Activated T-helper 1 cell treated with anti-CD3 and anti-CD28 coated beads, Interleukin-12 subunit alpha, Interleukin-12 subunit beta, Interleukin-2, Interleukin-4 antibody, amounts not matched to agents 30 ng/mL and 10 ng/mL and 1 ng/mL, durations not matched to agents 14 hours and 24 hours and 36 hours (primary cell): ENCODE measurements at places on chromosomes 11 and 22.

DNA sequence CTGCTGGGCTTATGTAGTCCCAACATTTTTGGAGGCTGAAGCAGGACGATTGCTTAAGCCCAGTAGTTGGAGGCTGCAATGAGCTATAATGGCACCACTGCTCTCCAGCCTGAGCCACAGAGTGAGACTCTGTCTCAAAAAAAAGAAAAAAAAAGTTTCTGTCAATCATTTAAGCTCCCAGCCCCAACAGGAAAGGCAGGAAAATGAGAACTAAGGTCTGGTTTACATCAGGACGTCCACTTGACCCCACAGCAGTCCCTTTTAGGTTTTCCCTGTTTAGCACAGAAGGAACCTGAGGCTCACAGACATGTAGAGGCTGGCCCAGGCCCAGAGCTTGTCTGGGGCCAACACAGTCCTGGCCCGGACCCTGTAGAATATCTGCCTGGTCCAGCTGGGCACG, 9.2 kb upstream of the TTLL1 start:
- no peak for DNase-seq

DNA sequence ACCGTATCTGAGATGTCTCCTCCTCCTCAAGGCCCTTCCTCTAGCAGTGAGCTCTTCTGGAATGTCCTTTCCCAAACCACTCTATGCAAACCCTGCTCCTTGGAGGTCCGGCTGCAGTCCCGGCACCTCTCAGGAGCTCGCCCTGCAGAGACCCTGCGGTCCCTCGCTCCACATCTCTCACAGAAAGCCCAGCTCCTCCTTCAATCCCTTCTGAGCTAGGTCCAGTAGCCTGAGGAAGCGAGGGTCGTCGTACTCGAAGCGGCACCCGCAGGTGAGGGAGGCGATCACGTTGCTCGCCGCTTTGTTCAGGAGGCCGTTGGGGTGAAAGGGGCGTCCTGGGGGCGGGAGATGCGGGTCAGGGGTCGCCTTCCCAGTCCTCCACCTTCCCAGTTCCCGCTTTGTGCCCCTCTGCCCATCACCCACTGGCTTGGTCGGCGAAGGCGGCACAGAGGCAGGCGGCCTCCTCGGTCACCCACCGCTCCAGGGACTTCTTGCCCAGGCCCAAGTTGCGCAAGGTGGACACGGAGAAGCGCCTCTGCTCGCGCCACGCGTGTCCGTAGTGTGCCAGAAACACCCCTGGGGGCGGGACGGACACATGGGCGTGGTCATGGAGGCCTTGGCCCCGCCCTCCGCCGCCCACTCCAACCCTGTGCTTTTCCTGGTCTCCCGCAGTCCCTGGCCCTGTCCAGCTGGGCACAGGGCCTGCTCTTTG, 21.5 kb upstream of the CYP2D6 start:
- DNase-seq: no peak

DNA sequence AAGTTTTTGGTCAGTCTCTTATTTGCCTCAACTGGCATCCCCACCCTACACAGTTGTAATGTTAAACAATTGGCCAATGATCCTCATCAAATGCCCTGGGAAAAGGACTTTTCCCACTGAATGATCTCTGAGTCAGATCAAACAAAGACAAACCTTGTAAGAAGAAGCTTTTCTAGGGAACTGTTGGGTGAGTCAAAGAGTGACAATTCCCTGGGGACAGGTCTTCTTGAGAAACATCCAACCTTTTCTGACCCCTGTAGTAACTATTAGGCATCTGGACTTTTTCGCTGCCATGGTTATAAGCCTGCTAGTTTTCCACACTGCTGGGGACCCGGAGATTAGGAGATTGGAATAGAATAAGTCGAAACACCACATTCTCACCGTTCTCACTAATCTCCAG, 789.8 kb upstream of the API5 start:
- no peak for DNase-seq

- DNase-seq: no peak
These were observed 136.9 kb downstream of the FEZ1 start for GRCh38 chr11:125359130-125359529.

GRCh38 chr11:75013051-75013450, 24.3 kb downstream of the NEU3 start:
- no peak for DNase-seq

- DNase-seq: no peak
These were observed 431.3 kb downstream of the CNTN5 start for GRCh38 chr11:99452075-99452474.

GRCh38 chr11:64877390-64878222, 815 bp downstream of the EHD1 start:
- peak; percentile 31 for DNase-seq

GRCh38 chr11:20518323-20518834, 81.0 kb upstream of the SLC6A5 start:
- no peak for DNase-seq

DNA sequence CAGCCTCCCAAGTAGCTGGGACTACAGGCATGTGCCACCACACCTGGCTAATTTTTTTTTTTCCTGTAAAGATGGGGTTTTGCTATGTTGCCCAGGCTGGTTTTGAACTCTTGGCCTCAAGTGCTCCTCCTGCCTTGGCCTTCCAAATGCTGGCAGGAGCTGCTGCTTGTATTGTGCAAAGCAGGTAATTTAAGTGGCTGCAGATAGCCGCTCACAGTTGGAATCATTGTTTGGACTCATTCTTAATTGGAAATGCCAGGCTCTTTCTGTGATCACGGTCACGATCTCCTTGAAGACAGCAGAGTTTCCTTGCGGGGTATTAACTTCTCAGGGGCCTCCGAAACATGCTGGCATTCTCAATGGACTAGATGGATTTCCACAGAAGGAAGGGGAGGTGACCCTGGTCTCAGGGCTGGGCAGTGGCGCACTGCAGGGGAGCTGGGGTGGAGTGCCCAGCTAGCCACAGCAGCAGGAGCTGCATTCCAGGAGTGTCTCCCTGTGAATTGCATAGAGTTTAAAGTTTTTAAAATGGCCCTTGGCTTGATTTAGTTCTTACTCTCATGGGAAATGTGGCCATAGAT, 136.1 kb downstream of the MORC2 start:
- DNase-seq: no peak

DNA sequence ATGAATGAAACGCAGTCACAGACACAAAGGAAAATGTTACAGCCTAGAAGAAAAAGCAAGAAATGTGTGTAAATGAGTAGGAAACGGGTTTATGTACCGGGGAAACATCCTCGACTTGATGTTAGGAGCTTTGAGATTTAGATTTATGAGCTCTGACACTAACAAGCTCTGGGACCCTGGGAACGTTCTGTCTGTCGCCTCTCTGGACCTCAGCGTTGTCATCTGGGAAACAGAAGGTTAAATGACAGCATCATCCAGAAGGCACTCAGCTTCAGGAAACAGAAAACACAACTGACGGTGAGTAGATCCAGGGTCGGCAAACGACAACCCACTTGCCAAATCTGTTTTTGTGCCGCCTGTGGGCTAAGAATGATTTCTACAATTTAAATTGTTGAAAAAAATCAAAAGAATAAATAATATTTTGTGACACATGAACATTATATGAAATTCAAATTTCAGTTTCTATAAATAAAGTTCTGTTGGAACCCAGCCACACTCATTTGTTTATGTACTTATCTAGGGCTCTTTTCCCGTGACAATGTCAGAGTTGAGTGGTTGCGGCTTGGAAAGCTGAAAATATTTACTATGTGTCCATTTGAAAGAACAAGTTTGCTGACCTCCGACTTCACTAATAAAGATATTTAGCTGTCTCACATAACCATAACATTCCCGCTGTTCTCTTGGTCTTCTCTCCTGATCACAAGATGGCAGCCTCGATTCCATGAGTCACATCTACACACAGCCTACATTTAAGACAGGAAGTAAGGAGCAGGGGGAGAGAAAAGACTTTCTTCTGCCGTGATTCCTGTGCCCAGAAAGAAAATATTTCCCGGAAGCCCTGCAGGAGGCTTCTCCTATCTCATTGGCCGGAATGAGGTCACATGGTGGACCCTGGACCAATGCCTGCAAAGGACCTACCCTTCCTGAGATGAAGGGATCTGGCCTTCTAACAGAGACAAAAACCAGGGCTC, 47.1 kb upstream of the SYT13 start:
- no peak for DNase-seq

DNA sequence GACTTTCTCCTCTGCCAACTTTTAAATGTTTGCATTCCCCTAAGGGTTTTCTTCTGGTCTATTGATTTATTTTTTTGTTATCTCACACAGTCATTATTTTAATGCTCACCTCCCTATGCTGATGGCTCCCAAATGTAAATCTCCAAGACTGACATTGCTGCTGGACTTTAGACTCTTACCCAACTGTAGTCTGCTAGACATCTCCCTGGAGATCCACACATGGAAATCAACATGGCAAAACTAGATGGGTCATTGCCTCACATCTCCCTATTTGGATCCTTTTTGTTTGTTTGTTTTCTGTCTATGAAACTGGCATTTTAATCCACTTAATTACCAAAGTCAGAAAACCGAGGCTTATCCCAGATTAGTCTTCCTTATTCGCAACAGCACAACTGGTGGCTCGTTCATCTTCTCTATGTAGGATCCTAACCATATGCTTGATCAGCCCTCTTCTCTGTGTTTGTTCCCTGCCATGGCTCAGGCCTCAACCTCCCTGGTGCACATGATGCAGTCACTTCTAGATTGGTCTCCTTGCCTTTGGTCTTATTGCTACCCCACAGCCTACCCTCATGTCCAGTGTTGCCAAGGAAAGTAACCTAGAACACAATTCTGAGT, 37.3 kb downstream of the SC5D start:
- DNase-seq: no peak

DNA sequence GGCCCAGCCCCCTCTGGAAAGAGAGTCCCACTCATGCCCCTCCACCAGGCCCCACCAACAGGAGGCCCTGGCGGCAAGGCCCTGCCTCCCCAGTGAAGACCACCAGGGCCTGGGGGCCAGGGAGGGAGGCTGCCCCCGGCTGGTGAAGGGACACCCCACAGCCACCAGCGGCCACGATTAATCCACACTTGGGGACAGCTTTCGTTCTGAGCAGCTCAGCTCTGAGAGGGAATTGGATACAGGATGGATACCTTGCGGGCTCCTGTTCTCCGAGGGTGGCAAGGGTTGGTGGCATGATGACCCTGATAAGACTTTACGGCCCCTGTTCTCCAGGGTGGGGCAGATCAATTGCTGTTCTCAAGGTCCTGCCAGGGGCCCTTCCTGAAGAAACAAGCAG, 6.9 kb upstream of the NLRP6 start:
- DNase-seq: no peak

DNA sequence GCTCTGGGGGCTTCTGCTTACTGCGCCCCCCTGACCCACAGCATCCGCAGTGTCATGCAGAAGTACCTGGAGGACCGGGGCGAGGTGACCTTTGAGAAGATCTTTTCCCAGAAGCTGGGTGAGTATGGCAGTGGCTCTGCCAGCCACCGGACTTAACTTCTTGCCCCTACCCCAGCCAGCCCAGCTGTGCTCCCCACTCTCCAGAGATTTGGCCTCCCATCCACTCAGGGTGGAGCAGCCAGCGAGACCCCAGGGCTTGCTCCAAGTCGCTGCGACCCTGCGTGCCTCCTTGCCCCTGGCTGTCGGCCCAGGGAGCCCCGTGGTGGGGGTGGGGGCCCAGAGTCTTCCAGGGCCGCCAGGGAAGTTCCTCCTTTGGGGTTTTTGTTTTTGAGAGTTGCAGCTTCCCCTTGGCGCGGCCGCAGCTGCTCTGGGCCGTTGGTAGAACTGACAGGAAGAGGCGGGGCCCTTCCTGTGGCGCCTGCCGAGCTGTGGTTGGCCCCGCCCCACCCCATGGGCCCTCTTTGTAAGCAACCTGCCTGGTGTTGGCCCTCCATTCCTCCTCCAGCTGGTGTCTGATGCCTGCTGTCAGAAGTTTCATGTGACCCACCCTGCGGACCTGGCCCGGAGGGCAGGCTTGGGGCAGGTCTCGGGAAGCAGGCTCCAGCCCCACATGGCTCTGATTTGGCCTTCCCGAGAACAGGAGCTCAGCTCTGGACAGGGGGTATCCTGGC, 11.1 kb downstream of the GRK2 start:
- peak; percentile 87 for DNase-seq

DNA sequence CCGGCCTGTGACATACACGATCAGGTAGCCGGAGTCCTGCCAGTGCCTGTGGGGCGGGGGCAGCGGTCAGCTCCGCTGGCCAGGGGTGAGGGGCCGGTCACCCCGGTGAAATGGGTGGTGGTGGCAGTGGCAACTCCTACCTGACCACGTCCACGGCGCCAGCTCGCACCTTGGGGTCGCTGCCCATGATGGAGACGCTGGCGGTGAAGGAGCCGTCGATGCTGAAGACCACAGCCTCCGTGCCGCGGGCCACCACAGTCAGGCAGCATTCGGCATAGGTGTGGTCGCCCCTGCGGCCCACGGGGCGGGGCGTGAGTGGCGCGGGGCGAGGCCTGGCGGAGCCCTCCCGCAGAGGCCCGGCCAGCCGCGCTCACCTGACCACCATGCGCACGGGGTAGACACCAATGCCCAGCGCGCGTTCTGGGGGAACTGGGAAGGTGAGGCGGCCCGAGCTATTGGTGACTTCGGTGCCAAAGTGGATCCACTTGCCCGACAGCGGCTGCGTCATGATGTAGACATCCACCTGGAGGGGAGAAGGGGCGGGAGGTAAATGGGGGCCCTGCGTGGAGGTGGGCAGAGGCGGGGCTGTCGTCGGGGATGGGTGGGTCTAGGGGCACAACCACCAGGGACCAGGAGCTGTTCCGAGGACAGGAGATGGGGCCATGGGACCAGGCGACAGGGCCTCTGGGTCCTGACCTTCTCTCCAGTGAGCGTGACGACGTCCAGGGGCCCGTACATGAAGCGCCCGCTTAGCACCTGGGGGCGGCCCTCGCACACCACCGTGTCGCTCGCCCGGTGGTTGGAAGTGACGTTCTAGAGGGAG, 10.9 kb downstream of the AIP start:
- DNase-seq: no peak

DNA sequence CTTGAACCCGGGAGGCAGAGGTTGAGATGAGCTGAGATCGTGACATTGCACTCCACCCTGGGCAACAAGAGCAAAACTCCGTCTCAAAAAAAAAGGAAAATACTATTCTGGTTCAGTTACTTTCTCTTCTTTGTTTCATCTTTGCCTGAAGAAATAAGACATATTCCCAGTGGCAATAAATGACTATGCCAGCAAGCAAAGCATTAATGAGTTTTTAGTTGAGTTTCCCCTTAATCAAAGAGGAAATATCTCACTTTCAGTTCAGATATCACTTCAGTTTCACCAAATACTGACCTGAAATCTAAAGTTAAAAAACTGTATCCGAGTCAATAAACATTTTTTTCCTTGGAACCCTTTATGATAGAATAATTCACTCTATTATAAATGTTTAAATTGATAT, 10.4 kb downstream of the PISD start:
- DNase-seq: no peak

DNA sequence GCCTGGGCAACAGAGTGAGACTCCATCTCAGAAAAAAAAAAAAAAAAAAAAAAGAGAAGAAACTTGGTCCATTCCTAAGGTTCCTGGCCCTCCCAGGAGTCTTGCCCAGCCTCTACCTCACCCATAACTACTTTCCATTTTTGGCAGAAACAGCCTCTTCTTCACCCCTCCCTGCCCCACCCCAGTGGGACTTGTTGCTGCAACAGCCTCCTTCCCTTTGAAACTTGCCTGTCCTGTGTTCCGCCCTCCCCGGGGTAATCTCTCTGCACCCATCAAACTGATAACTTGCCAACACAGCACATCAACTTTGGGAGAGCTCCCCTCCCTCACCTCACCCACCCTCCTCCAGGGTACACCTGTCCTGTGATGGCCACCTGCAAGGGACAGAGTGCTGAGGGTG, 10.0 kb upstream of the FAM83F start:
- no peak for DNase-seq
